ENCODE measurements at places on chromosomes 11 and 22.

GRCh38 chr22:21796863-21797262, 61.3 kb upstream of the YPEL1 start:
- DNase-seq = no peak

GRCh38 chr11:69295079-69295994, 1.4 kb downstream of the MYEOV start:
- no peak for DNase-seq

GRCh38 chr11:123775715-123776549, 21.6 kb upstream of the OR6X1 start:
- peak; percentile 33 for DNase-seq

GRCh38 chr11:17351510-17352176, at the start of gene NCR3LG1:
Gene NCR3LG1 (plus strand): TSS chr11:17351800. CDS start chr11:17351970, 170 bp downstream.
- DNase-seq = peak; percentile 40

DNA sequence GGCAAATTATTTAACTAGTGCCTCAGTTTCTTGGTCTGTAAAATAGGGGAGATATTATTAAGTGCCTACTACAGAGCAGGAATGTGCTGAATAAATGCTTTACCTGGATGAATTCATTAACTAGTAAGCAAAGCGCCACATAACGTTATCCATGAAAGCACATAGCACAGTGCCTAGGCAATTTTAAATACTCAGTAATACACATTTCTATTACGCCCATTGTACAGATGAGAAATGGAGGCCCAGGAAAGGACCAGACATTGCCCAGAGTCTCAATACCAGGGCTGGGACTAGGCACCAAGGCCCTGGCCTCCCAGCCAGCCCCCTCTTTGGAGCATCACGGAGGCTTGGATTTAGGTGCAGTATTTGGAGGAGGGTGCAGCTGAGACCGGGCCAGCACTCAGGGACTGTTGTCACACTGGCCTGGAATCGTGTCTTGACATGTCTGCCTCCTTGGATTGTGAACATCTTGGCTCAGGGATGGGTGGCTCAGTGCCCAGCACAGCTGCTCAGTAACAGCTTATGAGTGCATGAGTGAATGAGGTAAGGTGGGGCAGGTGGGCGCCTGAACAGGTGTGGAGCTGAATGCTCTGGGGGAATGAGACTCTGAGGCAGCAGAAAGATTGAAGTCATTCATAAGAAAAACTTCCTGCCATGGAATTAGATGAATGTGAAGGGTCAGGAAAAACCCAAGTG, 42.1 kb upstream of the TPBGL start:
- DNase-seq = no peak

DNA sequence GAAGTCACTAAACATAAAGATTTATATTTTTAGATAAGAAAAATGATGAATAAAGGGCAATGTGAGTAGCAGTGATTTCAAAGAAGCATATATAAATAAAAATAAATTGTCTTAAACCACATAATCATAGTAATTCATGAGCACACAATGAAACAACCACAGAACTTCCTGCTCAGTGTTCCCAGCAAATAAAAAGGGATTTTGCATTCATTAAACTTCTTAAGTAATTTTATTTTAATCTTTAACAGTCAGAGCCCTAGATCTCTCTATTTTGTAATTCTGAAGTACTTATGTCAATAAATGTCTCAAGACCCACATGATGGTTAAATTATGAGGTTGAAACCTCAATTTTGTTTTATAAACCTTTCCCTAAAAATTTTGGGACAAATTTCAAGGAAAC, 14.5 kb upstream of the MMP20 start:
- no peak for DNase-seq

- no peak for DNase-seq
Observed at GRCh38 chr22:37647928-37648327, 8.5 kb downstream of the SH3BP1 start.

DNA sequence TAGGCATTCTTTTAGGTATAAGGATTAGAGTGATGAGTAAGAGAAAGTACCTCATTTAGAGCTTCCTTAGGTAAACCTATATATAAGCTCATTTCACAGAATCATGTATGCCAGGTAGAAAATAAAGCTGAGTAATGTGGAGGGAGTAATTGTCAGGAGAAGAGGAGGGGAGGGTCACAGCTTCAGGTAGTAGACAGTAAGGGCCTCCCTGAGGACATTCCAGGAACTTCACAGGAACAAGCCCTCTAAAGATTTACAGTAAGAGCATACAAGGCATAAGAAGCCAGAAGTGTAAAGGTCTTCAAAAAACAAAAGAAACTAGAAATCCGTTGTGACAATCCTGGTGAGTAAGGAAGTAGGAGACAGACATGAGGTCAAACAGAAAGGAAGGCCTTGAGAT, 57.6 kb downstream of the USP47 start:
- peak; percentile 58 for DNase-seq

GRCh38 chr11:5931061-5931460, 11.0 kb upstream of the OR56A3 start:
- no peak for DNase-seq

GRCh38 chr11:128146926-128147605, 440.3 kb downstream of the ETS1 start:
- DNase-seq = no peak

DNA sequence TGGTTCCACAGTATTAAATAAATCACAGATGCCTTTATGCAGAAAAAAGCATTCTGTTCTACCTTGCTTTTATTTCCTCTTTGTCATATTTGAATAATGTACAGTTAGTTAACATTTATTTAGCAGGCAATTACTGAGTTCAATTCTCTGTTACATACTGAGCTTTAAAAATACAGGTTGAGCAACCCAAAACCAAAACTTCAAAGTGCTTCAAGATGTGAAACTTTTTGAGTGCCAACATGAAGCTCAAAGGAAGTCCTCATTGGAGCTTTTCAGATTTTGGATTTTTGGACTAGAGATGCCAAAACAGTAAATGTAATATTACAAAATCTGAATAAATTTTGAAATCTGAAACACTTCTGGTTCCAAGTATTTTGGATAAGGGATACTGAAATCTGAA, 54.1 kb downstream of the PDHX start:
- no peak for DNase-seq

- no peak for DNase-seq
Observed at GRCh38 chr11:12089473-12089872, 20.9 kb upstream of the MICAL2 start.

GRCh38 chr11:119472186-119472855, 49.3 kb upstream of the THY1 start:
- DNase-seq = no peak

GRCh38 chr11:25066706-25067105, 569.9 kb downstream of the LUZP2 start:
- no peak for DNase-seq

DNA sequence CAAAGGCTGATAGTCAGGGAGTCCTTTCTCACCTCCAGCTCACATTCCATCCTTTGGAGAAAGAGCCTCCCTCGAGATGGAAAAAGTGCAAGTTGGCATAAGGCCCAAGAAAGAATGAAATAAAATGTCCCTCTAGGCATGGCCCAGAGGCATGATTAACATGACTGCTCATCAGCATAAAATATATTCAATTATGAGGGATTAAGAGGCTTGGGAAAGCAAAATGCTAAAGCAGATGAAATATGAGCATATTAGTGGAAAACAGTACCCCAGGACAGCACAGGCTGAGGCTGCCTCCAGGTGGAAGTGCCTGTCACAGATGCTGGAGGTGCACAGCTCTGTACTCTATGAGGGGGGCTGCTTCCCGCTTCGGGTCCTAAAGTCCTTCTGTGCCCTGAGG, 347.8 kb upstream of the PLET1 start:
- DNase-seq = no peak

- no peak for DNase-seq
Observed at GRCh38 chr11:6201481-6201880, 2.5 kb downstream of the OR52W1 start.

- no peak for DNase-seq
Observed at GRCh38 chr11:6206456-6207180, 1.3 kb downstream of the C11orf42 start.

GRCh38 chr11:326592-326841, 5.9 kb upstream of the IFITM3 start:
- DNase-seq = no peak

- DNase-seq = no peak
Observed at GRCh38 chr11:74672332-74672955, 58.8 kb downstream of the CHRDL2 start.

- DNase-seq = no peak
Observed at GRCh38 chr11:11433960-11434359, 80.9 kb upstream of the CSNK2A3 start.

DNA sequence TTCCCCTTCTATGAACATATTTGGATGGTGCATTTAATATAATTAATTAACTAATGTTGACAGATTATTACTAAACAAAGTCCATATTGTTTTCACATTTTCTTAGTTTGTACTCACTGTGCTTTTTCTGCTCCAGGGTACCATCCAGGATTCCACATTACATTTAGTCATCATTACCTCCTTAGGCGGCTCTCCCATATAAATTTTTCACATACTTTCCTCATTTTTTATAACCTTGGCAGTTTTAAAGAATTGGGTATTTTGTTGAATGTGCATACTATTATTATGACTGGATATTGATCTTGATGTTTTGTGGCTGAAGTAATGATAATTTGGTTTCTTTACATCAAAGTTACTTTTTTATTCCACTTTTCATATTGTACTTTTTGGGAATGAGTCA, 755.6 kb upstream of the ANO3 start:
- DNase-seq = no peak

DNA sequence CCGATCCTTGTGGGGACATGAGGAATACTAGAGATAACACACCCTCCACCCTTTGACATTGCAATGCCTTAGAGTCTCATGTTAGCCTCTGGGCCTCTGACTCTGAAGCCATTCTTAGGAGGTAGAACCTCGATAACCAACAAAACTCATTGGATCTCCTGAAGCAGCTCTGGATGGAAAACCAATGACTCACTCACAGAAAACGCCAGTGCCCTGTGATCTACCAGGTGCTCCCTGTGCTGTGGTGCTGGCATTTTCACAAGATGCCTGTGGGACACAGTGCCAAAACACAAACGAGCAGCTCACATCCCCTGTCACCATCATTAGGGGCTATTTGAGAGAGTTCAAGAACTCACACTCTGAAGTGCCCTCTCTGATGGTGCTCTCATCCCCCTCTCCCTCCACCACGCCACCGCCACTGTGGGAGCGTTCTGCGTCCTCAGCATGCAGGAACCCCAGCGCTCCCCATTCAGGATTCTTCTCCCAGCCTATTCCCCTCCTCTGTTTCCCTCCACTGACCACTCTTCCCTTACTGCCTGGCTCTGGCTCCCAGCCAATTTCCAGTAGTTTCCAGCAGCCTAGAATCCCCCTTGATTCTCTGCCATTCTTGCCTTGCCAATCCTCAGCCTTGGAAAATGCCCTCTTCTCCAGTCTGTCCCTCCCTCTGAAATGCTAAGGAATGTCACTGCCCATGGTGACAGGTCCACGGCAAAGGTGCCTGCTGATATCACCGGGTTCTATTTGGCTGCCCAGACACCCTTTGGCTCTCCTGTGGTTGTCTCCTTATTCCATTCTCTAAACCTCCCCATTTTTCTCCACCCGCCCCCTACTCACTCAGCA, 4.7 kb upstream of the POLD4 start:
- DNase-seq = no peak

GRCh38 chr11:74932169-74932568, 16.7 kb downstream of the XRRA1 start:
- no peak for DNase-seq

DNA sequence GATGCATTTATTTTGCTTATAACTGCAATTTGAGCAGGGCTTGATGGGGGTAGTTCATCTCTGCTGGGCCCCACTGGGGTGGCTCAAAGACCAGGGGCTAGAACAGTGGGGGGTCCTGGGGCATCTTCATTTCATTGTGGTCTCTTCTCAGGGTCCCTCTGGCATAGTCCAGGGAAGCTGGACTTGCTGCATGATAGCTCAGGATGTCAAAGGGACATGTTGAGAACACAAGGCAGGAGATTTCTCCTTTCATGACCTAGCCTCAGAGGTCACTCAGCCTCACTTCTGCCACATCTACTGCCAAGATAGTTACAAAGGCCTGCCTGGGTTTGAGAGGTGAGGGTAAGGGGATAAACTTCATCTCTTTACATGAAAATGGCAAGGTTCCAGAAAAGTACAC, 89.5 kb downstream of the CWC15 start:
- DNase-seq = no peak
